ENCODE measurements at places on chromosomes 2 and 18. TPM values are rescaled to one million over a fixed set of nuclear protein-coding genes. Genes with fewer than 3 reads are reported as not detected.

STEAP3 gene
- 17.4 TPM for total RNA-seq

- DNase-seq: peak; percentile 29
Observed at GRCh38 chr18:27750014-27750413, 426.9 kb downstream of the CDH2 start.

LRP1B gene
- total RNA-seq: 0.07 TPM

TWIST2 gene
- 1.2 TPM for total RNA-seq

RSAD2 gene
- total RNA-seq: 0.09 TPM

GRCh38 chr2:8860239-8860638, 22.8 kb upstream of the KIDINS220 start:
- DNase-seq: no peak

DNA sequence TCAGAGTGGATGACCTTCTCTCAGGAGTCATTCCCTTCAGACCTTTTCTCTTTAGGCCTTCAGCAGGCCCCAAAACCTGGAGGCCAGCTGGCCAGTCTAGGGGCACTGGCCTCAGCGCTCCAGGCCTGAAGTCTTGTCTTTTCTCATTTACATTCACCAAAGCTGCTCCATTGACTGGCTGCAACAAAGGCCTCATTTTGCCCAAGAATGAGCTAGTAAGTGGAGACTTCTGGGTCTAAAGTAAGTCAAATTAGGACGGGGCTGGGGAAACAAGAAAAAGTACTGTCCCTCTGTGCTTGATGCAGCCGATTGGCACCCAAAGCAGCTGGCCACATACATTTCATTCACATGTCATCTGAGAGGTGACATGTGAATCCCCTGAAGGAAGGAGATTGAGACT, 83.8 kb upstream of the RIOK3 start:
- DNase-seq: no peak

DNA sequence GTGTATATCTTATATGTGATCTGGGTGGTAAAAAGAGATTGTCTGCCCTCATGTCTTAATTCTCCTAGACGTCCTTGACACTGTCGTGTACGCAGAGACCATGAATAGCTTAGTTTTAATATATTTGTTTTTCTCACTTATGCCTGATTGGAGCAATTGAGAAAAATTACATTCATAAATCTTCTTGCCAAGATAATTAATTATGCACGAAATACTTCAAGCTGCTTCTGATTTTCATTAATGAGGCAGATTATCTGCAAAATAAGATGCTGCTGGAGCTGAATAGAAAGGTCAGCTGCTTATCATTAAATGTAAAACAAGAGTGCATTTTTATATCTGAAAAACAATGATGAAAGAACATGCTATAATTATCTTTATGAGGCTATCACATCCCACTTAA, 95.9 kb downstream of the CCDC141 start:
- DNase-seq: no peak

PRKAG3 gene
- not detected for total RNA-seq

- no peak for DNase-seq
Observed at GRCh38 chr2:168293766-168294165, 46.4 kb upstream of the STK39 start.

- DNase-seq: no peak
Observed at GRCh38 chr2:225465827-225466226, 66.3 kb downstream of the NYAP2 start.

GRCh38 chr2:66437109-66437690, 2.3 kb downstream of the MEIS1 start:
- peak; percentile 42 for DNase-seq

- no peak for DNase-seq
Observed at GRCh38 chr2:173359231-173359630, 4.6 kb downstream of the CDCA7 start.

GRCh38 chr2:98726205-98726604, 4.7 kb downstream of the MGAT4A start:
- DNase-seq: peak; percentile 77

NT5C1B gene
- total RNA-seq: not detected

GRCh38 chr2:201432621-201433393, 18.5 kb downstream of the TRAK2 start:
- DNase-seq: peak; percentile 52

DNA sequence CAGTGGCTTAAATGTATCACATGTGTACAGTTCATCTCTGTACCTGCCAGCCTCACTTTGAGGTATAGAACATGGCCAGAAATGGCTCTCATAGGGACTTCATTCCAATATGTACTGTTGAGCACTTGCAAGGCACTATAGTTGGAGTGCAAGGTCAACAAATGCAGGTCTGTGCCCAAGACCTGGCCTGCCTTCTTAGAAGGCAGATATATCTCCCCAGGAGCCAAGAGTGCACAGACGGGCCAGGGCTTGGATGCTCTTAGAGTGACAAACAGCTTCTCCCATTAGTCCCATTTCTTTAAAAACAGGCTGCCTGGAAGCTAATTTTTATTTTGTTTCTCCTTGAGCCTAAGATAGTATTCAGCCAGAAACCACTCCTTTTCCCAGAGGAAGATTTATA, 7.3 kb downstream of the TEX261 start:
- DNase-seq: no peak

DNA sequence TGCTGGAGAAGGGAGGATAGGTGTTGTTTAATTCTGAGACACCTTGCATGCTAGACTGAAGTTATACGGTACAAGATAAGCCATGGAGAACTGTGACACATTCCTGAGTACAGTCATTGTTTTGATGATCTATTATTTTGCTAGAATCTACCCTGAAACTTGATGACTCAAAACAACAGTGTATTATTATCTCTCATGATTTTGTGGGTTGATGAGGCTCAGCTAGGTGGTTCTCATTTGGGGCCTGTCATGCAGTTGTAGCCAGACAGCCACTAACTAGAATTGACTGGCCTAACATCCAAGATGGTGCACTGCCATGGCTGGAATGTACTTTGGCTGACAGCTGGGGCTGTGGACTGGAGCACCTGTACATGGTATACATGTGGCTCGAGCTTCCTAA, 5.4 kb upstream of the IL1R1 start:
- DNase-seq: no peak

SGPP2 gene
- not detected for total RNA-seq

GRCh38 chr2:23653326-23653725, 268.3 kb downstream of the KLHL29 start:
- no peak for DNase-seq

MROH2A gene
- not detected for total RNA-seq

ARHGAP25 gene
- 2.0 TPM for total RNA-seq

DNA sequence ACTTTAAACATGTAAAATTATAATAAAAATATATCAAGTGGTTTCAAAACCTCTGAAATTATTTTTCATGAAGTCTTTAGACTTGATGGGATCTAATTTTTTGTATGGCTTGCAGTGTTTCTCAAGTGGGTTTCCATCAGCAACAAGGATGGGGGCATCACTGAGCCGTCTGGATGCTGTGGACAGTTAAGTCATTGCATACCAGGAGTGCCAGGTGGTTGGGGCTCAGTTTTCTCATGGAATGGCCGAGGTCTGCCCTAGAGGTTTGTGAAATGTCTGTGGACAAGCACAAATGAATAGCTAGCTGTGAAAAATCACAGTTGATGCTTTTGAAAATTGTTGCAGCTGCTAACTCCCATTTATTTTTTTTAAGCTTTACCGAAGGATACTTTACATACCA, 1.7 kb downstream of the PRELID3A start:
- DNase-seq: no peak

DNA sequence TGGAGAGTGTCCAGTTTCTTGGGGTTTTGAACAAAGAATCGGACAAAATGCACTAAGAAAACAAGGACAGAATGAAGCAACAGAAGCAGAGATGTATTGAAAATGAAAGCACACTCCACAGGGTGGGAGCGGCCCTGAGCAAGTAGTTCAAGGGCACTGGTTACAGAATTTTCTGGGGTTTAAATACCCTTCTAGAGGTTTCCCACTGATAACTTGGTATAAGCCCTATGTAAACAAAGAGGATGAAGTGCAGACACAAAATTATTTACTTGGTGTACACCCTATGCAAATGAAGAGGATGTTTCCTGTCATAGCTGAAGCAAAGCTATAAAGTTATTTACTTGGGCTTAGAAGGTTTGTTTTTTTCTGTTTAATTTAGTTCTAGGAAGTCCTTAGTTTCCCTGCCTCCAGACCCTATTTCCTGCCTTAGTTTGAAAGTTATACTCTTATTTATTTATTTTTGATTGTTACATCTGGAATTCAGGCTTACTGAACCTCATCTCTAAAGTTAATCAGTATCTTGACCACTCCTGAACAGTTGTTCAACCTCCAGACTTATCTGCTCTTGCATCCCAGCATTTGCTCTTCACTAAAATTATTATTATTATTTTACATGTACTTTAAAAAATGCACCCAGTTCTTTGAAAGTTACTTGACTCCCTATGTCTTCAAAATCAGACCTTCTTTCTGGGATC, 193.5 kb downstream of the SPP2 start:
- peak; percentile 45 for DNase-seq

DNA sequence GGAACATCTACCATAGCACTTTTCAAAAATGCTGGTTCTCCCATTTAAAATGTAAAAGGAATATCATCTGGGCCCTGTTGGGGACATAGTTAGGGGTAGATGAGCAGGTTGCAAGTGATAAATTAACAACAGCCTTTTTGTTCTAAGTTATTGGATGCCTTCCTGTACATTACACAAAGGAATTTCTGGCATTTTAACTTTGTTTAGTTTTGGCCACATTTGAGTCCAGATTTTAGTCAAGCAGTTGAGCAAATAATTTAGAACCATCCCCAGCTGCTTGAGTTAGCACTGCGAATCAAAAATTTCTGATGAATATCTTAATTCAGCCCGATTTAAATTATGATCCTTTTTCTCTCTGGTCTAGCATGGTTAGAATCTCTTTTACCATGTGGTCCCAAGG, 124.4 kb downstream of the TTC27 start:
- no peak for DNase-seq
